Posterior vena cava (tissue), 2 donors: ENCODE measurements at places on chromosomes 16 and 17. TPM values are rescaled to one million over a fixed set of nuclear protein-coding genes. Genes with fewer than 3 reads are reported as not detected.

The CDH11 gene
- total RNA-seq: 64.4 TPM

DNA sequence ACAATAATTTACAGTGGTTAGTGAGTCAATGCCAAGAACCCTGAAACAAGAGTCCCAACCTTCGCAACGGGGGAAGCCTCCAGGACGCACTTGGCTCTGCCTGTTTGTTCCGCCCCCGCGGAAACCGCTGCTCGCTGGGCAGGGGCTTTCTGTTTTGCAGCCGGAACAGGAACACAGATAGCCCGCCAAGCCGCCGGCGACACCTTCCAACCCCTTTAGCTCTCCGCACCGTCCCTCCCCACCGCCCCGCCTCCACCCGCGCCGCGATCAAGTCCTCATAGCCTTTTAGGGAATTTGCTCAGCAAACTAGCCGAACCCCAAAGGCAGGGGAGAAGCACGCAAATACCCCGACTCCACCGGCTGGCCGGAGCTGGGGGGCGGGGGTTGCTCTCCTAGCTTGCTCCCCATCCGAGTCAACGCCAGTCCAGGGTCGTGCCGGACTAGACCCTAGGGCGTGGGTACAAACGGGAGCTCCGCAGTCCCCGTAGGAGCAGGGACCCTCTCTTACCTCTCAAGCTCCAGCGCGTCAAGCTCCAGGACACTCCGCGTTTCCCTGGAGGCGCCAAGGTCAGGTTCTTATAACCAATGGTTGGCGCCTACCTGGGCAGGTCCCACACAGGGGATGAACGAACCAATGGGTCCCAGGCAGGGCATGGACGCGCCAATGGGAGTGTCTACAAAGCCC is at the start of gene SLFN13:
Gene SLFN13 (minus strand): TSS at position 553 of the 685 bp plus-strand sequence. CDS start 3,086 bp downstream, outside the sequence.
- peak; percentile 94 for DNase-seq

DNA sequence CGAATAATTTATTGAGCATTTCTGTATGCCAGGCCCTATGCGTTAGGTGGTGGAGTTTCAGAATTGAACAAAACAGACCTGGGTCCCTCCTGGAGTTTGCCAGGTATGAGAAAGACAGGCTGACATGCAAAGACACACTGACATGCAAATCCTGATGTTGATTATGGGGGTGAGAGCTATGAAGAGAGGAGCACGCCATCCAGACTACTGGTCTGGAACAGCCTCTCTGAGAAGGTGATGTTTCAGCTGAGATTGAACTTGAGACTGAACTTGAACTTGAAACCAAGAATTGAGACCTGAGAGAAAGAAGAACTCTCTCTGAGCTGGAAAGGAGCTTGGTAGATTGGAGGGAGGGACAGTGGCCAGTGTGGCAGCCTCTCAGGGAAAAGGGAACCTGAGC is 14.2 kb upstream of the CACNG4 start:
- no peak for DNase-seq

DNA sequence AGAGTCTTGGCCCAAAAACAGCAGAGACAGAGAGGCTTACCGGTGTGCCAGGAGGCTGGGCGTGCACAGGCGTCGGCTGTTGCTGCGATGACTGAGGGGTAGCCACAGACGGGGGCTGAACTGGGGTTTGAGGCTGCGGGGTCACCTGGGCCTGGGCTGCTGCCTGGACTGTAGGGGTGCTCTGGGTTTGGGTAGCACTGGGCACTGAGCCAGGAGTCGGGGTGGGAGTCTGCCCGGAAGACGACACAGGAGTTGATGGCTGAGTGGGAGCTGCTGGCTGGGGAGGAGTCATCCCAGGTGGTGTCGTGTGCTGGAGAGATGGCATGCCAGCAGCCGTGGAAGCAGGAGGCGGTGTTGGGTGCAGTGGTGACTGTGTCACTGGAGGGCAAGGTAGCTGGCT is 53.2 kb upstream of the TRAP1 start:
- peak; percentile 71 for DNase-seq

- no peak for DNase-seq
Observed at GRCh38 chr17:81242421-81243332, 3.6 kb downstream of the NDUFAF8 start.

- DNase-seq: no peak
Observed at GRCh38 chr16:82300374-82300951, 130.4 kb upstream of the MPHOSPH6 start.
